ENCODE measurements at places on chromosomes 1 and 21. TPM values are rescaled to one million over a fixed set of nuclear protein-coding genes. Genes with fewer than 3 reads are reported as not detected.

SFPQ gene
- 201 TPM for total RNA-seq

PCP4L1 gene
- 8.2 TPM for total RNA-seq

DNA sequence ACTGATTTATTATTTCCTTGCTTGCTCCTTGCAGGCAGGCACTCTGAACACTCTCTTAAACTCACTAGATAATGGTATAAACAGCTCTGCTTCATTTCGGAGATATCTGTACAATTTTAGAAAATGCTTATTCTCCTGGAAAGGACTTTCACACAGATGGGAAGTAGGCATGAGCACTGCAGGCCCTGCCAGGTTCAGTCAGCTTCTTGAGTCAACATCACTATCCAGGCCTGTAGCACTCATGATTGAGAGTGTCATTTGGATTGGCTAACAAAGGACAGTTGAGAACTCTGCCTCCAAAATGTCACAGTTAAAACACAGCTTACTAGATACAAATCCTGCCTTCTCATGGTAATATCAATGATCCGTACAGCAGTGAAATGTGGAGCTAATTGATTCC, 181.9 kb downstream of the CYYR1 start:
- no peak for DNase-seq

DNA sequence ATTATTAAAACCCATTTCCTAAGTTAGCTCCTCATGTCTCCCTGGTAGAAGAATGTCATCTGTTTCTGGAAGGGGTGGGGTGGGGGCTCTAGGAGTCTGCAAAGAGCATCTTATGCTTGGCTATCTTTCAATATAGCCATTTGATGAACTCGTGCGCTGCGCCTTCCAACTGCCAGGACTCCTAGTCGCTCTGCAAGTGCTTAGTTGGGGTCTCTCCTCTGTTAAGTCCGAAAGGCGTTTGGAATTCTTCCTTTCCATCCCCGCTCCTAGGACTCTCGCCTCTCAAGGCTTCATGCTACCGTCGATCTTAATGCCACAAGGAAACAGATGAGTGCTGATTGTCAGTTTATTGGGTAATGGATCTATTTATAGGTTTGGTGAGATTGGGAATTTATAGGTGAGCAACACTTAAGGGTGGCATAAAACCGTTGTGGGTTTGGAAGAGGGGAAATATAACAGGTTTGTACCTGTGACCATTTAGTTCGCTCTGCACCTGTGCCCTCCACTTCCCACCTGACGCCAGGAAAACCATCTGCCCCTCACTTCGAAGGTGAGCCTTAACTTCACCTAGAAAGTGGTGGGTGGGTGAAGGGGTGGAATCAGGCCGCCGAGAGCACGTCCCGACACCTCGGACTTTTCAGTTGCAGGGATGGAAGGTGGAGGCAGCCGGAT, 1.1 kb downstream of the KCNH1 start:
- DNase-seq = no peak

DNA sequence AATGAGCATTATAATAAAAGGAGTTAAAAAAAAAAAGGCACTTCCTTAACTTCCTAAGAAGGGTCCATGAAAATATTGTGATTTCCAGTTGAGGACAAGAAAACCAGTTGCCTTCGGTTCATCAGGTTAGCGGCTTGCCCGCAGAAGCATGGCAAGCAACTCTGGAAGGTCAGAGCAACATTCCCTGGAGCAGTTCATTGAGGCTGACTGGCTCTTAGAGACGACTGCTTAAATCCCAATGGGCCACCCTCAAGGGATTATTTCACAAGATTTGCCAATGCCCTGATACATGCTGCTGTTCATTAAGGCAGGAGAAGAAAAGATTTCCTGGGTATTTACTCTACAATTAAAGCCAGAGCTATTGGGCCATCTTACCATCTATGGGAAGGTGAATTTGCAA, 29.0 kb upstream of the CASQ2 start:
- no peak for DNase-seq
